ENCODE measurements at places on chromosomes 11 and 22.

DNA sequence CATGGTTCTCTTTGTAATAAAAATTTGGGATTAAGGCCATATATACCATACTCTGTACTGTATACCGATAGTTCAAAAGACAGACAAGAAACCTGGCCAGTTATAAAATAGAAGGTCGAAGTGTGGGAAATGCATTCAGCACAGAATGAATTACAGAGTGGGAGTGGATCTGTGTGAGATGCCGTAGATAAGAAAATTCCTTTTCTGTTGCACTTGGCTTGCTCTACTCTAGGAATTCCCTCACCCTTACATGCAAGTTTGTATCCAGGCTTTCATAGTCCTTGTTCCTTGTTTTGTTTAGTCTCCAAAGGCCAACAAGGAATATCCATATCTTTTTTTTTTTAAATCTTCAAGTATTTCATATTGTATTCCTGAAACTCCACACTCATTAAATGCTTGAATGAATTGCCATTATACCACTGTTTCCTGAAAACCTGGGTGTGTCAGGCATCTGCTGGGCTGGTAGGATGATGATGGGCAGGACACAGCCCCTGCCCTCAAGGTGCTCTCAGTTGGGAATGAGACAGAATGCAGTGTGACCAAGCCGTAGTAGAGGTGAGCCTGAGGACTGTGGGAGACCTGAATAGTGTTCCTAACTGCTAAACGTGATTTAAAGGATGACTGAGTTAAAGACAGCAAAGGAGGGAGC, 53.5 kb downstream of the TEAD1 start:
- DNase-seq, result no peak

DNA sequence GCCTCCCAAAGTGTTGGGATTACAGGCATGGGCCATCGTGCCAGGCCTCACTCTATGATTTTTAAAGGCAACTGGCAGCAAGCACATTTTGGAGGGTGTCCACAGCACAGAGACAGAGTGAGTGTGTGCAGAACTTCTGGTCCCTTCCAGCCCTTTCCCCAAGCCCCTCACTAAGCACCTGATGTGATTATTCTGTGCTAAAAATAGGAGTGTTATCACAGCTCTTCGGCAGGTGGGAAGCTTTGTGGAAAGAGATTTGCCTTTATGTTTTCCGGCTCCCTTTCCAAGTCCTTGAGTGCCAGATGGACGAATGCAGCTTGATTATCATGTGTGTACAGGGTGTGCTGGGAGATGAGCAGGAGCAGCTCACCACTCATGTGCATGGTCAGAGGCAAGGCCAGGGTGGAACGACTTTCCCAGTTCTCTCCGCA, 310.8 kb downstream of the DDX10 start:
- no peak for DNase-seq

GRCh38 chr11:124068601-124069110, 27.5 kb upstream of the OR10G7 start:
- no peak for DNase-seq

DNA sequence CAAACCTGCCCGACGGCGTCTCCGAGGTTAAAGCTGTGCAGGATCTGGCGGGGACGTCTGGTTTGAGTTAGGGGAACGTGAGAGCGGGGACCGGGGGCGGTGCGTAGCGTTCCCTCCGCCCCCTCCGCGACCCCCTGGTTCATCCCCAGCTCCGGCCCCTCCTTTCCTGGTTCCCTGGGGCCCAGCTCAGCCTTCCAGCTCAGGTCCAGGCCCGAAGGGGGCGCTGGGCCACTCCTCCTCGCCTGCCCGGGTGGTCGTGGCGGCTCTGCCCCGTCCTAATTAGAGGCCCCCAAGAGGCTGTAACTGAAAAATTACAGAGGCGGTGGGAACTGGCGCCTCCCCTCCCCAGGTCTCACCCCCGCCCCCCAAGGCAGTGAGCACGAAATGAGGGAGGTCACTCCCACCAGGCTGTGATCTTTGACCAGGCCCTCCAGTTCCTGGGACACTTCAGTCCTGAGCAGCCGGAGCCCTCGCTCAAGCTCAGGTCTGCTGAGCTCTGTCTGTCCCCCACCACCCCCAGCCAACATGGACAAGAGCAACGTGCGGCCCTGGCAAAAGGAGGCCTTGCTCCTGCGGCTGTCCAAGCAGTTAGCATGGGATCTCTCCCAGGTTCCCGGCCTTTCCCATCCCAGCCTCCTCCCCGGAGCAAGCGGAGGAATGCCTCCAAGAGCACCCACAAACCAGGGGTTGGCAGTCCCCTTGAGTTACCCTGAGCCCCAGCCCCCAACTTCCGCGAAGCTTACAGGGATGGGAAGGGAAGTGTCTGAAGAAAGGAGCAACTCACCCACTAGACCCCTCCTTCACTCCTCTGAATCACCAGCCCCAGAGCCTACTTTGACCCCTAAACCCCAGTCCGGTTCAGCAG, 3.3 kb downstream of the CD248 start:
- no peak for DNase-seq

DNA sequence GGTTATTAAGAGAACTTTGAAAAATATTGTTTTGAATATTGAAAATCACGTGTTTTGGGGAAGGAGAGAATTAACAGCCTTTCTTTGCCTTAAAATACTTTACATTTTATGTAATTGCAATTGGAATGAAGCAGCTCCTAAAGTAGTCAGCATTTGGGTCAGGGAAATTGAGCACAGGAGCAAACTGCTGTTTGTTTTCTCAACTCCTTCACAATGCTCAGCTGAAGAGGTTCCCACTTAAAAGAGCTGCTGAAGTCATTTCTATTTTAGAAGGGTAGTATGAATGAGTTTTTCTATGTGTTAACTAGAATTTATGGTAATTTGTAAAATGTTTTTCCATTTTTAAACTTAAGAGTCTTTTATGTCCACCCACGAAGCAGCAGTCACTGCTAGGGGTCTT, 8.1 kb upstream of the UCP2 start:
- no peak for DNase-seq

- no peak for DNase-seq
These were observed 20.0 kb downstream of the TPBGL start for GRCh38 chr11:75260396-75261170.

DNA sequence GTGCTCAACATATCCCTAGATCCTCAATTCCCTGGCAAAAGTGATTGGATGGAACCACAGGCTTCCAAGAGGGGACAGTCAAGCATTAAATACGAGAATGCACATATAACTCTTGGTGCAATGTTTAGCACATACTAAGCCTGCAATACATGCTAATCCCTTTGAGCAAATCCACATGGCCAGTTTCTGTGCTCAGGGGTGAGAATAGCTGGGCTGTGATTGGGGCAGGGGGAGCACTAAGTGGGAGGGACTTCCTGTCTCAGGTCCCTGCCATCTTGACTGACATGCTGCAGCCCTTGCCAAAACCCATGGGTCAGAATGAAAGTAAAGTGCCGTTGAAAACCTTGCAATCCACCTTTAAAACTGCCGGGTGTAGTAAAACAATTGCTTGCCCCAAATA, 2.7 kb upstream of the ADAMTS15 start:
- no peak for DNase-seq

DNA sequence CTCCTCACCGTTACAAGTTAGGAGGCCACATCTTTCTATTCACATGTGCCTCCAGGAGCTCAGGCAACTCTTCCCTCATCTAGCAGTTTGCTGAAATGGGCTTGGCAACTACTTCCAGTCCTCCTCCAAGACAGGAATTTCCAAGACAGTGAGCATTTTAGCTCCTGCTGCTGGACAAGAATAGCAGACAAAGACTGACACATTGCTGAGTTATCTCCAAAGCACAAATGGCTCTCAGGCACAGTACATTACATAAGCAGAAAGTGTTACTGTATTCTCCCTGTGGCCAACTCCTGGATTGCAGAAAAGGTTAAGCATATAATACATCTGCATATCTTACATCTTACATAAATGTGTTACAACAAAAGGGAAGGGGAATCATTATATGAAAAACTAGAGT, 83.2 kb upstream of the POU2AF2 start:
- DNase-seq, result no peak

DNA sequence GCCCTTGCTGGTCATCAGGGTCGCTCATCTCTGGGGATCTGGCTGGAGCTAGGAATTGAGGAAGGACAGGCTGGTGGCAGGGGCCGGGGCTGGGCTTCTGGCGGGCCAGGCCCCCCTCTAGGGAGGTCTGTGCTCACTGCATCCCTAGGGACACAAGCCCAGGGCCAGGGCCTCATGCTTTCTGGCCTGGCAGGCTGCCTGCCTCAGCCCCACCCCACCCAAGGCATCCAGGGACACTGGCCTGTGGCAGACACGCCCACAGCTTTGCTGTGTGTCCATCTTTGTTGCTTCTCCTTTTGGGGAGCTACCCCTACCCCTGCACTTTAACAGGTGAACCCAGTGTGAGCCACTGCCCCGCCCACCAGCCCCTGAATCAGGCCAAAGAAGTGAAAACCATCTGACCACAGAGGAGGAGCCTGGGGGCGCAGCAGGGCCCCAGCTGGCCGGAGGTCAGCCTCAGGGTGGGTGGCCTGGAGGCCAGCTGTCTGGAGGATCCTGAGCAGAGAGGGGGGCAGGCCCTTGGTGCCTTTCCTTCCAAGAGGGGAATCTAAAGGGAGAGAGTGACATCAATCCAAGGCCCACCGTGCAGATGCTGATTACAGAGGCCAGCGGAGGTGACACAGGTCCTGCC, 26.8 kb upstream of the CELSR1 start:
- DNase-seq, result no peak

GRCh38 chr22:33347002-33347401, 288.8 kb upstream of the SYN3 start:
- no peak for DNase-seq

DNA sequence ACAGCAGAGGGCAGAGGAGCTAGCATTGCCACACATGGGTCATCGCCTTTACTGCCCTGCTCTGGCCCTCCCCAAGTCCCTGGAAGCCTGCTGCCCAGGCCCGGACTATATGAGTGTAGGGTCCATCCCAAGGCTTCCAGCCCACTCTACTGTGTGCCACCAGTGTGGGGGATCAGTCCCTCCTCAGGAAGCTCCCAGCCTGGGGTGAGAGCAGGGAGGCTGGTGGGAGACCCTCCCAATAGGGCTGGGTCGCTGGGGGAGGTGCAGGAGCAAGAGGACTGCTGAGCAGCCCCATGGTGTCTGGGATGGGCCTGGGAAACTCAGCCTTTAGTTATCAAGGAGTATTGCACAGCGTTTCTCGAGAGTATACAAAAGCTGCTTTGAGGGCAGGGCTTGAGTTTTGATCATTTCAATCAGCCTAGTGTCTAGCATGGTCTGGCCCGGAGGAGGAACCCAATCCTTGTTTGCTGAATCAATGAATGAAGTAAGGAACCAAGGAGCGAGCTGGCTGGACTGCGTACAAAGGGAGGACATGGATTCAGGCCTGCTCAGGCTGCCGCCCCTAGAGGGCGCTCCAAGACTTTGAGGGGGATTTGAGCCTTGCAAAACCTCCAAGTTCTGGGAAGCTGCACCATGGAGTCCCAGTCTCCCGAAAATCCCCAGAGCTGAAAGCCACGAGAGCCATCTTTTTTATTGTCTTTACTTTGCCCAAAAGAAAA, 89.0 kb upstream of the PARVA start:
- DNase-seq, result peak; percentile 94

GRCh38 chr11:62712861-62713260, 5.4 kb downstream of the GNG3 start:
- no peak for DNase-seq
